Breast epithelium (tissue), 4 donors: ENCODE measurements at places on chromosomes 3 and 15. TPM values are rescaled to one million over a fixed set of nuclear protein-coding genes. Genes with fewer than 3 reads are reported as not detected.

DNA sequence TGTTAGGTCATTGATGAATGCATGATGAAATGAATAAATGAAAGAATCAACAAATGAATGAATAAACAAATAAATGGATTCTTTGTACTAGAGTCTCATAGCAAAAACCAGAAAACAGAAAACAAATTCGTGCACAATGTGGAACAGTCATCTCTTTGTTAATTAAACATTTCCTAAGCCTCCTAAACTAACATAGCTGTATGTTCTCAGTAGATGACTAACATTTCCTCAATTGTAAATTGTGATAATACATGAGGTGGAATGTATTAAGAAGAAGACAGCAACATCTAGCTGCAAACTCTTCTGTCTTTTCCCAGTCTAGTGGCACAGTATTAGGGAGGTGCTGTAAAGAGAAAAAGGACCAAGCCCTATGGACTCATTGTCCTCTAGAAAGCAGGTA lies 1021.0 kb downstream of the MCTP2 start:
- no peak for DNase-seq

GRCh38 chr3:171184372-171184771 lies 157.9 kb upstream of the SLC2A2 start:
- no peak for DNase-seq

DNA sequence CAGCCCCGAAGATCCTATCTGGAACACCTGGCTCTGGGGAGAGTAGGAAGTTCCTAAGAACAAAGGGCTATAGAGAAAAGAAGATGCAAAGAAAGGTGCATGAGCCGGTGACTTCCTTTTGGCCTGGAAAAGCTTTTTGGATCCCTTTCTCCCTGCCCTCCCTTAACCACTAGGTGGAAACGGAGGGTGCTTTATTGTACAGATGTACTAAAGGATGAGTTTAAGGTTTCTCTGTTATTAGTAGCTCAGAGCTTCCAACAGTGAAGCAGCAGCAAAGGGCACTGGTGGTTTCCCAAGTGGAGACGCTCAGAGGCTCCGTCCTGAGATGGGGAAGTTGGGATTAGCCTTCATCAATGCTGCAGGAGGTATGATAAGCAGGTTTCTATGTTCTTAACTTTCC lies 5.9 kb upstream of the ADGRG7 start:
- no peak for DNase-seq

DNA sequence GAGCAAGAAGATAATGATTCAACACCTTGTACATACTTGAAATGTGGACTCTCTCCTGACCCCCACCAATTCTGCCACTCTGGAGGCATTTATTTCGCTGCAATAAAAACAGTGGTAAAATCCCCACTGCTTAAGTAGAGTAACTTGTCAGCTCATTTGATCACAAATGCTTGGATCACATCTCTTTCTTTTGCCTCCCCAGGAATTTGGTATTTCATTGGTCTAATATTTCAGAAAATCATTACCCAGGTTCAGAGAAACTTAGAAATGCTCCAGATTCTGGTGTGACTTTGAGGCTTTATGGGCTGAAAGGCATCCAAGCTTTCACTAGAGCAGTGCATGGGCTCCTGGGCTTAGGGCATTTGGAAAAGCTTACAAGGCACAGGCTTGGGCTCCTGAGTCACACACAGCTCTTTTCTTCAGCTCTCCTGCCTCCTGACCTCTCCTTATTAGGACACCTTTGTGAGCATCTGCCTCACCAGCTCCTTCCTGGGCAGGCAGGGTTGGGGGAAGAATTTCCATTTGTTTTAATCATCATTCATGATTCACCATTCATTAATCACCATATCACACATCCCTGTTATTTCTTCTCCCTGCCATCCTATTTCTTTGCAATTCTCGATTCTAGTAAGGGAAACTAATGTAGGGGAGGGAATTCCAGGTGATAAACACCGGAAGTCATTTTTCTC lies 22.5 kb downstream of the CDCP1 start:
- DNase-seq: no peak

- no peak for DNase-seq
Measured at GRCh38 chr3:25679166-25679565, 14.5 kb upstream of the TOP2B start.

DNA sequence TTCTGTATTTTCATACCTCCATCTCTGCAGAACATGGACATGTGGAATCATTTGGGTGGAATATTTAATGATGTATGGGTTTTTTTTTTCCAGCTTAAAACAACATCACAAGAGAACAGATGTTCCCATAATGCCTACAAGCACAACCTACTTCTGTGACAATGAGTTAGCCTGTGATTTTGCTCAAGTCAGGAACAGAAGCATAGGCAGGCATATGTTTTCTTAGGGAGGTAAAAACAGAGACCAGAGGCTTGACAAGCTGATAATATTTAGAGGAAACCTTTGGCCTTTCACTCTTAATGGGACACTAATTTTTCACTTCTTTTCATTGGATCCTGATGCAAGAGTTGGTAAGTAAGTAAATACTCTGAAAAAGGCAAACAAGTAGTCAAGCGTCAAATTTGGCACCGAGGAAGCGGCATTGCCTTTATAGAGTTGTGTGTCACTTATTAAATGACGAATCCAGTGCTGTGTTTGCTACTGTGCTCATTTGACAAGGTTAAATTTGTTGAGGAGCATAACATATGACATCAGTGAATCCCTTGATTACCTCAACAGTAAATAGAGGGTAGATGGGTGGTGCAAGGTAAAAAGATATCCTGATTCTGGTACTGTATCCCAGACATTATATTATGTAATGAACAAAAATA lies 66.7 kb upstream of the RBMS3 start:
- DNase-seq: no peak

GRCh38 chr3:37808656-37809055 lies 53.0 kb upstream of the CTDSPL start:
- DNase-seq: no peak

GRCh38 chr3:138460536-138461205 lies 26.3 kb downstream of the ESYT3 start:
- no peak for DNase-seq

DNA sequence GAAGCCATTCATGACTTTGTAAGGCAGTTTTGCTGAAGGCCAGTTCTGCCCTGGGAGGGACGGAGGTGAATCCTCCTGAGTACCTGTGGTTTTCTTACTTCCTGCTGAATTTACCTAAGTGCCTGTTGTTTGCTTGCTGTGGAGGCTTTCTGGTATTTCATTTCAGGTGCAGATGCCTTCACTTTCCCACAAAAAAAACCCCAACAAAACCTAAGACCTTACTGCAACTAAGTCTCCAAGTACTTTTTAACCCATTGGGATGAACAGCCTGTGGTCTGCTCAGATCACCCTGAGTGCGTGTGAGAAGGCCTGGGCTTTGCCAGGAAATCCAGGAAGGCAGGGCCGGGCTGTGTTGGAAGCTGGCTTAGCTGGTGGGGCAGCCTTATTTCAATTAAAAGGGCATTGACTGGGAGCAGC lies 65.3 kb downstream of the IGF1R start:
- DNase-seq: no peak

- no peak for DNase-seq
Measured at GRCh38 chr3:69250014-69250413, 127.6 kb upstream of the LMOD3 start.

DNA sequence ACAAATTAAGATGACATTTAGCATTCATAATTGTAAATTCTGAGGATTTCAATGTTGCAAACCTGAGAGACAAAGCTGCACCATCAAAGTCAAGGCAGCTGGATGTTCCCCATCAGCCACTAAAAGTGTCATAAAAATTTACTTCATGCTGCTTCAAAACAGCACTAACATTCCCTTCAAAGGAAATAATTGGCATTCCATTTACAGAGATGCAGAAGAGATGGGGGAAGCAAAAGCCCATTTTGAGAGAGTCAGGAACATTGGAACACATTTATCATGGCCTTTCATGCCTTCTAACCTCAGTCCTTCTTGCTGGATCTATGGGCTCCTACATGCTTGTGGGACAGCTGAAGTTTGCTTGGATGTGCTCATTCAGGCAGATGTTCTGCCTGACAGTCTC lies 6.4 kb upstream of the TMEM158 start:
- no peak for DNase-seq

DNA sequence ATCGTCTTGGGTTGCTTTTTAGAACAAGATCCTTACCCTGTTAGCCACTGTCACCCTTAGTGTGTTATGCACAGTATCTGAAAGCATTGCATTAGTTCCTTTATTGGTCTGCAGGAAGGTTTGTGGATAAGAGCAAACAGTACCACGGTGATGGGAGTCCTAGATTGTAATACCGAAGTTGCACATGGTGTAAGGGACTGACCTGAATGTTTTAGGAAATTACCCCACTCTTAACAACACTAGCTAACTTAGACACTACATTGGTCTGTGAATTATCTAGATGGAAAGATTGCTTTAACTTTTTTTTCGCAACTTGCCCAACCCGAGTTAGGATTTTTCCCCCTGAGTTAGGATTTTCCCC lies 1.3 kb downstream of the STT3B start:
- DNase-seq: no peak

Gene CD96
- 8.2 TPM for total RNA-seq

Gene REC114
- total RNA-seq: not detected
